ENCODE measurements at places on chromosomes 2 and 18.

DNA sequence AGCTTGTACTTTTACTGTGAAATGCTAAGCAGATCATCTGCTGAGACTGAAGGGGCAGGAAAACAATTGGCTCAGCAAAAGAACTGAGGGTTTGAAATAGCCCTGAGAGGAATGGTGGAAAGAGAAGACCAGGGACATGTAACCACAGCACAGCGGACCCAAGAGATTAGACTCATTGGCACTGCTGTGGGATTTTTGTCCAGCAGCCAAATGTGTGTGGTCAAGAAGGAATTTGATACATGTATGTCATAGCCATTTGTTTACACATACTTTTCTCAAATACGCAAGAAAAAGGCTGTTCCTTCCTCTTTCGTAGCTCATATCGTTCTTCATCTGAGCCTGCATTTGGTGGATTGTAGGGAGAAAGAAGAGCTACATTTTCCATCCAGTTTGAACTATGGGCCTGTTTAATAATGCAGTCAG is 73.8 kb downstream of the TRABD2A start:
- no peak for DNase-seq

DNA sequence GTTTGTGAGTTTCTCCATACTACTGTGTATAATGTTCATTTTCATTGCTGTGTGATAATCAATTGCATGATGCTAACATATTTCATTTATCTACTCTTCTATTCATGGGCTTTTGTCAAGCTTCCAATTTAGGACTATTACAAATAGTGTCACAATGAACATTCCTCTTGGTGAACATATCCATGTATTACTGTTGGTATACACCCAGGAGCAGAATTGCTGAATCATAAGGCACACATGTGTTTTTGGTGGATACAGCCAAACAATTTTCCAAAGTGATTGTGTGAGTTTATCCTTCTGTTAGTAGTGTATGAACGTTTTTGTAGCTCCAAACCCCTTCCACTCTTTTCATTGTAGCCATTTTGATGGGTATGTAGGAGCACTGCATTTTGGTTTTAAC is 101.6 kb upstream of the COPS8 start:
- no peak for DNase-seq

GRCh38 chr2:45650851-45651414 is 542 bp upstream of the PRKCE start:
- DNase-seq = peak; percentile 72

DNA sequence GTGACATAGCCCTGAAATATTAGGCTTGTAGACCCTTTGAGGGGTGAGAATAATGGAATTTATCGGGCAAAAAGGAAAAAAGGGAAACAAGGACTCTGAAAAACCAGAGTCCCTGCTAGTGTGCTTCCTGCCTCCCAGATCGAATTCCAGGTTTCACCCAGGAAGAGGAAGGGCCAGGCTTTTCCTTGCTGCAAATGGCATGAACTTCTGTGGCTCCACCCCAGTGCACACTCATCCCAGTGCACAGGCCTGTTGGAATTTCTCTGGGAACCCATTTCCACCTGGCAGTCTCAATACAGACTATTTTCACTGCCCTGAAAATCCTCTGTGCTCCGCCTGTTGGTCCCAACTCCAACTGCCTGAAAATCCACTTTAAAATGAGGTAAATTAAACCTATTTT is 29.9 kb downstream of the C18orf54 start:
- no peak for DNase-seq

DNA sequence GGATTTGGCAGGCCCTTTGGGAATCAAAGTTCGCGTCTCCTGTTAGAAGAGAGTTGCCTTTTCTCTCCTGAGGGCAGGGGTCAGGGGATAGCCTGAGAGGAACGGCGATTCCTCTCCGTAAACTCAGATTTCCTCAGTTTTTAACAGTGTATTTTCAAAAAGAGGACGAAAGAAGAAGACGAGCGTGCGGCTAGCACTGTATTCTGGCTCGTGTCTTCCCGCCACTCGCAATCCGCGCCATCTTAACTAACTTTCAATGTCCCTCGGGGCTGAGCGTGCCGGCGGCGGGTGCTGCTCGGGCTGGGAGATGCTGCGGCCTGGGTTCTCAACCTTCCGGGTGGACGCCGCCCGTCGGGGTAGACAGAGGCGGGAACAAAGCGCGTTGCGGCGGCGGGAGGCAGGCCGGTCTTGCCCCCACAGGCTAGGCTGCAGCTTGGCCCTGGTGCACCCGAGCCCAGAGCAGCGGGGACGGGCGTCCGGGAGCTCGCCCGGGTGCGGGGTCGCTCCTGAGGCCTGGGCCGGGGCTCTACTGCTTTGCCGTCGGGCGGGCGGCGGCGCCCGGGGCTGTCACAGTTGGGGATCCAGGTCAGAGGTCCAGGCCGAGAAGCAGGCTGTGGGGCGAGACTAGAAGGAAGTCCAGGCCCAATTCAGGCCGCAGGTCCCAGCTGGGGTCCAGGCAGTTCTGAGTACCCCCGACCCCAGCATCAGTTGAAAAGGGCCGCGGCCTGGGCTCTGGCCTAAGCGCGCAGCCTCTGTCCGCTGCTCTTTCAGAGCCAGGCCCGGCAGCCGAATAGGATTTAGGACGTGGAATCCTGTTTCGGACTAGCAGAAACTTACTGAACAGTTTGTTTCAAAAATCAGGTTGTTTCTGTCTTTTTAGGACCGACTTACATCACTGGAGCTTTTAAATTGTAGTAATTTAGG is 11.8 kb downstream of the TBR1 start:
- no peak for DNase-seq

DNA sequence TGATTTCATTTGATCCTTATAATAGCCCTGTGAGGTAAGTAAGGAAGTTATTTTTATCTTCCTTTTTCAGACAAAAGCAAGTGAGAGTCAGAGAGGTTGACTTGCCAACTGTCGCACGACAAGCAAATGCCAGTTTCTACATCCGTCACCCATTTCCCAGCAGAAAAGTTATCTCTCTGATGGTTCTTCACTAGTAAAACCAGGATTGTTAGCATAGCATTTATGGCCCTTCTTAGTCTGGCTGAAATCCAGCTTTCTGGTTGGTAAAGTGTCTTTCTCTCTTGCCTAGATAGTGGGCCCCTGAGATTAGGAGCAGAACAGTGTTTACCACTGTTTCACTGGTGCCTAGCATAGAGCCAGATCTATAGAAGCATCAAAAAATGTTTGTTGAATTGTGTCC is 7.1 kb upstream of the XDH start:
- DNase-seq = no peak

- DNase-seq = no peak
These were observed 54.1 kb upstream of the EPB41L5 start for GRCh38 chr2:119958670-119959268.

- DNase-seq = no peak
These were observed 54.1 kb downstream of the ANTXR1 start for GRCh38 chr2:69067026-69067630.

DNA sequence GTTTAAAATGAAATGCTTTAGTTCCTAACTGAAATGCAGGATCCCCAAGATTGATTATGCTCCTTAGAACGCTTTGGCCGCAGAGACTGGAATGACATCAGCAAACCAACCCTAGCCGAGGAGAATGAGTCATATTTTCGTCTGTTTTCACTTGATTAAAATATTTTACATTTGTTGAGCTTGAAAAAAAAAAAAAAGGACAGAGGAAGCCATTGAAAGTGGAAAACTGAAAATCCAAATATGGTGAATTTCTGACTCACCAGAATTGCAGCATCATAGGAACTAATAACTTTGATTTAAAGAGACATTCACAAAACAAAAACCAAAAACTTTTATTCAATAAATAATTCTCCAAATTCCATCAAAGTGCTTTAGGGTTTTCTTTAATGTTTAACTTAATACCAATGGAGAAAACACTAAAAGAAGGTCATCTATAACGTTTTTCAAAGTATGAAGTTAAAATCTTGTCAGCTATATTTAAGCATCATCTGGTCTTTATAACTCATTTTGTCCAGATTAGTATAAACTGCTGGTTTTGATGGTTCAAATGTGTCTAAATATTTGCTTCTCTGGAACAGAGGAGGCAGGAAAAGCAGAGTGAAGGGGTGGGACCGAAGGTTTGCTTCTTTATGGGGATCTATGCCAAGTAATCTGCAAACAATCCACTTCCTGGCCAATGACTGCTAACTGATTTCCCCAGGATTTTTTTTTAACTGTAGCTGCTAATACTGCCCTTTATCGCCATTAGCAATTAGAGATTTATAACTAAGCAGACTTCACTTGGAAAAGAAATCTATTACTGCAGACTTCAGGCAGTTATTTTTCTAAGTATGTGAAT is 30.9 kb upstream of the COL5A2 start:
- no peak for DNase-seq

All from NK-92 treated with Interleukin-12 subunit alpha and Interleukin-12 subunit beta, amount 100 ng/mL, for 24 hours (cell line).